ENCODE measurements at places on chromosomes 12 and 14. TPM values are rescaled to one million over a fixed set of nuclear protein-coding genes. Genes with fewer than 3 reads are reported as not detected.

DNA sequence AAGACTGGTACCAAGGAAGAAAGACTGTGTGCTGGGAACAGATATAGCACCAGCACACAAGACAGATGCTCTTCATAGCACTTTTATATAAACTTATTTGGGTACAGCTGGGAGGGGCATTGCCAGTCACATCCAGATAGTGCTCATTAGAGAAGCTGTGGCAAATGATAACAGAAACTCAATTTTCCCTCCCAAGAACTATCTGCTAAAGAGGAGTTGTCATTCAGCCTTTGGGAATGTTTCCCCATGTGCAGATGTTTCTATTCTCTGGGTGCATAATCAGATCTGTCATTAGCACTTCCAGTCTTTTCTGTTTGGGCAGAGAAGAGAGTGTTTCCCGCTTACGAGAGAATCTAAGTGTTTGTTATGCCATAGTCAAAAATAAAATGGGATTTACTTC is 714.9 kb upstream of the MDGA2 start:
- no peak for ATAC-seq

DNA sequence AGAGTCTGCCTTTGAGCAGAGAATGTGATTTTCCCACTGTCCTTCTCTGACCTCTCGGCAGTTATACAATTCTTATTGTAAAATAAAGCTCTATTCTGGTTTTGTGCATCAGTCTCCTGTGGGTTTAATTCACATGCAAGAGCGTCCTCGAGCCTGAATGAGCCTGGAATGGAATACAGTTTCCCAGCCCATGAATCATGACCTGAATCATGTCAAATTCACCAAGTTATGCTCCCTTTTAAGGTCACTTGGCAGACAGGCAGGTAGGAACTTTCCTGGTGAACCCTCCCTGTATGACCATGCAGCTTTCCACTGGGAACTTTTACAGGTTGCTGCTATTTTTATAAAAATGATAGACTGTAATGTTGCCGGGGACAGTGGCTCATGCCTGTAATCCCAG is 41.7 kb downstream of the BICD1 start:
- no peak for ATAC-seq

- ATAC-seq: no peak
These were observed 86.6 kb upstream of the DYNC1H1 start for GRCh38 chr14:101877766-101878165.

- ATAC-seq: no peak
These were observed 105.4 kb downstream of the FBXL14 start for GRCh38 chr12:1488908-1489381.

GRCh38 chr12:66156654-66157053 is 13.1 kb downstream of the TMBIM4 start:
- no peak for ATAC-seq

DNA sequence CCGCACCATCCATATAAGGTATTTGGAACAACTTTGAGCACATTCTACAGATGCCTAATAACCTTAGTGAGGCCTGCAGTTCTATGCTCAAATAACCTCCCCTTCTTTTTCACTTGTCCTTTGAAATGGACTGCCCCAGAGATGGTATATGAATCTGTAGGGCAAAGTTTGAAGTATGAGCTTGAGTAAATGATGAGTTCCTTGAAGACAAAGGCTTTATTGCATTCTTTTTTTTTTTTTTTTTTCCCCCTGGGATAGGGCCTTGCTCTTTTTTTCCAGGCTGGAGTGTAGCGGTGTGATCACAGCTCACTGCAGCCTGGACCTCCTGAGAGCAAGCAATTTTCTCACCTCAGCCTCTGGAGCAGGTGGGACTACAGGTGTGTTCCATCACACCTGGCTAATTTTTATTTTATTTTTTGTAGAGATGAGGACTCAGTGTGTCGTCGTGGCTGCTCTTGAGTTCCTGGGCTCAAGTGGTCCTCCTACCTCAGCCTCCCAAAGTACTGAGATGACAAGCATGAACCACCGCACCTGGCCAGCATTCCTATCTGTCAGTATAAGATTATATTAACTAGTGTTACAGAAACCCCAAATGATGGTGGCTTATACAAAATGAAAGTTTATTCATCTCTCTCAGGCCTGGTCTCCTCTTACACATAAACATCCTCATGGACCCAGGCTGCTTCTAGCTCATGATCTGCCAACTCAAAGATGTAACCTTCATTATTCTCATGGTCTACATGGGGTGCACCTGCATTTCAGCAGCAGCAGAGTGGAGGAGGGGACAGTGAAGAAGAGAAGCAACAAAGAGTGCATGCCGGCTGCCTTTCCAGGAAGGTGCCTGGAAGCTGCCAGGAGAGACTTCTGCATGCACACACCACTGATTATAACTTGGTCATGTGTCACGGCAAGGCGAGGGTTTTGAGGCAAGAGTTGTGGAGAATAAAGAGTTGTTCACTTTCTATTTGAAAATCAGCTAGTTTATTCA is 101.4 kb downstream of the DUSP16 start:
- ATAC-seq: no peak

DNA sequence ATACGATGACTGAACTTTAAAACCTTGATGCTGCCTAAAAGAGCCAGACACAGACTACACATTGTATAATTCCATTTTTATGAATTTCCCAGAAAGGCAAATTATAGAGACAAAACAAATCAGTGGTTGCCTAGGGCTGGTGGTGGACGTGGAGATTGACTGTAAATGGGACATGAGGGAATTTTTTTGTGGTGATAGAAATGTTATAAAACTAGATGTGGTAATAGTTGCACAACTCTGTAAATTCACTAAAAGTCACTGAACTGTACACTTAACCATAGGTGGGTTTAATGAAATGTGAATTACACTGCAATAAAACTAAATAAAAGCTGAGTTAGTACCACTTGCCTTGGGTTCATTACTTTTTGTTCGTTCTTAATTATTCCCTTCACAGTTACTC is 72.1 kb downstream of the PLEKHA5 start:
- ATAC-seq: no peak

DNA sequence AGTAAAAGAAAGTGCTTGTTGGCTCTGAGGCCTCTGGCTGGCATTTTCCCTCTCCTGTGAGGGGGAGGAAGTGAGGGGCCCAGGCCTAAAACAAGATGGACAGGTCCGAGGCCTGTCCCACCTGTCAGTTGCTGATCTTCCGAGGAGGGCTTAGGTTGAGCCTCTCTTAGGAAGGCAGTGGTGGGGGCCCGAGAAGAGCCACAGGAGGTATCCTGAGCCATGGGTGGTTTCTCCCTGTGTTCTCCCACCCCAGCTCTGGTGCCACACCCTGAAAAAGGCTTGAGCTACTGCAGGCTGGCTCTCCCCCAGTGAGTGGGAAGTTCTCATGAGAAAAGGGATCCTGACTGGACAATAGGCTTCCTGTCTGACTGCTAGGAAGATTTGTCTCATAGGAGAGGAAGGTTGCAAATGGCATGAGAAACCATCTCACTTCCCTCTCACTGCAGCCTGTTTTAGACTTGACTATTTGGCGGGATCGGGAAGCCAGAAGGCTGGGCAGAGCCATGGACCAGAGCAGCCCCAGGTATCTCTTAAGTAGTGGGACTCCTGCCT is 72.1 kb upstream of the SRSF5 start:
- ATAC-seq: no peak

GRCh38 chr14:43147485-43147884 is 1359.6 kb downstream of the FSCB start:
- ATAC-seq: no peak

GRCh38 chr14:101226603-101227425 is 323.3 kb upstream of the RTL1 start:
- ATAC-seq: no peak

DNA sequence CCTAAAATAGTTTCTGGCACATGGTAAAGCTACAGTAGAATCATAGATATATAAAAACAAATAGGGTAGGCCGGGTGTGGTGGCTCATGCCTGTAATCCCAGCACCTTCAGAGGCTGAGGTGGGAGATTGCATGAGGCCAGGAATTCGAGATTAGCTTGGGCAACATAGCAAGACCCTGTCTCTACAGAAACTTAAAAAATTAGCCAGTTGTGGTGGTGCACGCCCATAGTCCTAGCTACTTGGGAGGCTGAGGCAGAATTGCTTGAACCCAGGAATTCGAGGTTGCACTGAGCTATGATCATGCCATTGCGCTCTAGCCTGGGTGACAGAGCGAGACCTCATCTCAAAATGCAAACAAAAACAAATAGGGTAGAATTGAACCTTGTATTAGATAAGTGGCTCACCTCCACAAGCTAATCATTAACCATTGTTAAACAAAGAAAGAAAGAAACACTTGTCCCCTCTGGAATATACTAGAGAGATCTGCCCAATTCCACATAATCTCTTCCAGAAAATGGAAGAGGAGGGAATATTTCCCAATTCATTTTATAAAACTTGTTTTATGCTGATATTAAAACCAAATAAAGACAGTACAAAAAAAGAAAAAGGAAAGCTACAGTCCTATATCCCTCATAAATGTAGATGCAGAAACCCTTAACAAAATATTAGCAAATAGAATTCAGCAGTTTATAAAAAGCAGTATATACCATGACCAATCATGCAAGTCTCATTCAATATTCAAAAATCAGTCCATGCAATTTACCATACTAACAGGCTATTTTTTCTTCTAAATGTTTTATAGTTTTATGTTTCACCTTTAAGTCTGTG is 22.7 kb upstream of the DHRS2 start:
- no peak for ATAC-seq

DNA sequence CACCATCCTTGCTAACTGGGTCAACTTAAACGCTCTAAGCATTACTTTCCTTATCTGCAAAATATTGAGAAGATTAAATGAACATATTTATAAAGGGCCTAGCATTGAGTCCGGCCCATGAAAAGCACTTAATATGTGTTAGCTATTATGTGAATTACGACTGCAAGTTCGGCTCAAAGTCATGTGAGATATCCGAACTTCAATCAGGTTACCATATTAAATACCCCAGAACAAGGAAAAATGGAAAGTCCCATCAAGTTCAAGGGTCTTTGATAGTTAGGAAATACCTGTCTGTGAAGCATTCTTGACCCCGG is 487 bp upstream of the NRDE2 start:
- ATAC-seq: no peak

DNA sequence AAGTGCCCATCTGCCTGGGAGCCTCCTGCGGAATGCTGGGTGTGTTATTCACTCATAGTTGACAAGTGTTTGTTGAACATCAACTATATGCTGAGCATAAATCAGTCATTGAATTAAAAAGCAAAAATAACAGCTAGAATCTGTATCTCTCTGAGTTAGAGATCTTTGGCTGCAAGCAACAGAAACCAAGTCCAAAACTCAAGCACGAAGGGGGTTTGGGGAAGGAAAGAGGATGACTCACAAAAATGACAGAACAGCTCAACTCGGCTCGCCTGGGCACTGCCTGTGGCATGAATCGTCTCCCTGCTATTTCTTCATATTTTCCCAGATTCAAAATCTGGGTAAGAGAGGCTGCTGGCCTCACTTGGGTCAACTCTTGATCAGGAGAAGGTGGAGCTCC is 72.6 kb upstream of the NCOR2 start:
- no peak for ATAC-seq

GRCh38 chr14:30243805-30244204 is 315.2 kb upstream of the G2E3 start:
- ATAC-seq: peak; percentile 53

GRCh38 chr12:92553389-92553788 is 149.4 kb upstream of the PLEKHG7 start:
- peak; percentile 46 for ATAC-seq

- ATAC-seq: no peak
These were observed 5.9 kb upstream of the CACNB3 start for GRCh38 chr12:48812389-48812788.

GRCh38 chr14:87080146-87080545 is 912.8 kb downstream of the GALC start:
- no peak for ATAC-seq

DNA sequence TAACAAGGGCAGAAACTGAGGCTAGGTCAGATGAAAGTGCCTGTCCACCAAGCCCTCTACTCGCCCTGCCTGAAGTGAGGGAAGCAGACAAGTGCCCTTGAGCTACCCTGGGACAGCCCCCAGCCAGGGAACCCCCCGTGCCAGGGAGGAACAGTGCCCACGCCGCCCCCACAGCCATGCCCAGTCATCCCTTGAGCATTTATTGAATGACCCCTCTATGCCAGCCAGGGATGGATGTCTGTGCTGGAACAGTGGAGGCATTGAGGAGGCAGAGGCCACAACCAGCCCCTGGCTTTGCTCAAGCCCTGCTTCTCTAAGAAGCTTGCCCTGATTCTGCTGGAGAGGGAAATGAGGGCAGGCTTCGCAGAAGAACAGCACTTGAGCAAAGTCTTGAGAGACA is 3.7 kb upstream of the AQP6 start:
- no peak for ATAC-seq

GRCh38 chr12:105960319-105961083 is 178.3 kb downstream of the NUAK1 start:
- peak; percentile 16 for ATAC-seq

GRCh38 chr14:50007123-50007903 is 109.1 kb downstream of the VCPKMT start:
- no peak for ATAC-seq

DNA sequence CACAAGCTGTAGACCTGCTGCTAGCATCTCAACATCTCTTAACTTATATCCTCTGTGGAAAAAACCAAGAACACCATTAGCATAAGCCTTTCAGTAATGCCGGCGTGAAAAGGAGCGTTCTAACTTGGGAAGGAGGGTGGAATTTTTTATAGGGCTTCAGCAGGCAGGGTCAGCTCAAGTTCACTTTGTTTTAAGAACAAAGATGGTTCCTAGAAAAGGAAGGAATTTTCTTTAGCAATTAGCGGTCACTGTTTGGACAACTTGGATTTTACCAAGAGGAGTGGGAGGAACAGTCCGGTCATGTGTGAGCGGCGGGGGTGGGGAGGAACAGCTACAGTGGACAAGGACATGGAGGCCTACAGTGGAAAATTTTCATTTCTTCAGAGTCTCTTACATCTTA is 35.9 kb downstream of the BBS10 start:
- ATAC-seq: no peak

DNA sequence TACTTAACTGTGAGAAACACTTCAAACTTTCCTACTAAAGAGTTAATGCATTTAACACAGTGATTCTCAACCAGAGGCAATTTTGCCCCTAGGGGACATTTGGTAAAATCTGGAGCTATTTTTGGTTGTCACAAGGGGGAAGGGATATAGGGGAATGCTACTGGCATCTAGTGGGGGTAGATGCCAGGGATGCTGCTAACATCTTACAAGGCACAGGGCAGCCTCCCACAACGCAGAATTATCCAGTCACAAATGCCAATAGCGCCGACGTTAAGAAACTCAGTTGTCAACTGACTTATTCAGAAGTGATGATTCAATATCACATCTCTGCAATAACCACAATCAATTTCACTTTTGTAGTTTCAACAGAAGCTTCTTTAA is 2.0 kb downstream of the EEA1 start:
- no peak for ATAC-seq

The FOXN4 gene
- total RNA-seq: not detected

The IFI27 gene
- 247 TPM for total RNA-seq

The PRB3 gene
- not detected for total RNA-seq

The PGF gene
- 21.0 TPM for total RNA-seq

The BTG1 gene
- total RNA-seq: 40.9 TPM

The ABCC9 gene
- 61.8 TPM for total RNA-seq

The ETFBKMT gene
- total RNA-seq: 2.4 TPM

The CHPT1 gene
- 50.4 TPM for total RNA-seq

The KRT74 gene
- total RNA-seq: not detected

The EPS8 gene
- total RNA-seq: 43.0 TPM

The CPNE6 gene
- total RNA-seq: not detected

Measured in gastroesophageal sphincter (tissue), 4 donors.